ENCODE measurements at places on chromosomes 7 and 10. TPM values are rescaled to one million over a fixed set of nuclear protein-coding genes. Genes with fewer than 3 reads are reported as not detected.

The CYTH3 gene
- 10.0 TPM for total RNA-seq

The BMPER gene
- total RNA-seq = 3.0 TPM

The AKR1B1 gene
- total RNA-seq = 178 TPM

The ZNF853 gene
- 0.59 TPM for total RNA-seq

The GRID2IP gene
- not detected for total RNA-seq

The WBP1L gene
- total RNA-seq = 12.8 TPM

The SPDYE1 gene
- total RNA-seq = not detected

The PALD1 gene
- 6.6 TPM for total RNA-seq

All from NCI-H460 (cell line).